ENCODE measurements at places on chromosomes 4 and X. TPM values are rescaled to one million over a fixed set of nuclear protein-coding genes. Genes with fewer than 3 reads are reported as not detected.
A peak's percentile ranks its signal among the peaks of the same experiment; 100 is the strongest.

DNA sequence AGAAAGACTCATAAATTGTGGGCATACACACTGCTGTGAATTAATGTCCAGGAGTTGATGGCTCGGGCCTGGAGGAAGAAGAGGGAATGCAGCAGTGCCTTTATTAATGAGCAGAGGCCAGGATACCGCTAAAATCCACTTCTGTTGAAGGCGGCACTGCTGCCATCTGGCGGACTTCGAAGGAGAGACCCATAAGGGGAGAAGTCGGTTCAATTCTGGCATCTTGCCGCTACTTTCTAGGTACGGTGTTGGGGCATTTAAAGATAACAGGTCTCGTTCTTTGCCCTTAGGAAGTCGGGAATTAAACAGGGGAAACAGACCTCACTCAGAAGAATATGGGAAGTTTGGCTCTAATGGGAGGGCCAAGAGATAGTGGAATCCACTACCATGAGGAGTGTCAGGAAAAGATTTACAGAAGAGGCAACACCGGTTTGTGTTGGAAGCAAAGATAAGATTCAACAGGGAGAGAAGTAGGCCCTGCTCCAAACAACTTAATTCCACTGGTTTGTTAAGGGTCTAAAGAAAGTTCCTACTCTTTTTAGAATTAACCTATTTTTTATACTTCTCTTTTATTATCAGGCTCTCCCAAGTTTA lies 133.6 kb upstream of the GIMD1 start:
- peak; percentile 31 for DNase-seq

DNA sequence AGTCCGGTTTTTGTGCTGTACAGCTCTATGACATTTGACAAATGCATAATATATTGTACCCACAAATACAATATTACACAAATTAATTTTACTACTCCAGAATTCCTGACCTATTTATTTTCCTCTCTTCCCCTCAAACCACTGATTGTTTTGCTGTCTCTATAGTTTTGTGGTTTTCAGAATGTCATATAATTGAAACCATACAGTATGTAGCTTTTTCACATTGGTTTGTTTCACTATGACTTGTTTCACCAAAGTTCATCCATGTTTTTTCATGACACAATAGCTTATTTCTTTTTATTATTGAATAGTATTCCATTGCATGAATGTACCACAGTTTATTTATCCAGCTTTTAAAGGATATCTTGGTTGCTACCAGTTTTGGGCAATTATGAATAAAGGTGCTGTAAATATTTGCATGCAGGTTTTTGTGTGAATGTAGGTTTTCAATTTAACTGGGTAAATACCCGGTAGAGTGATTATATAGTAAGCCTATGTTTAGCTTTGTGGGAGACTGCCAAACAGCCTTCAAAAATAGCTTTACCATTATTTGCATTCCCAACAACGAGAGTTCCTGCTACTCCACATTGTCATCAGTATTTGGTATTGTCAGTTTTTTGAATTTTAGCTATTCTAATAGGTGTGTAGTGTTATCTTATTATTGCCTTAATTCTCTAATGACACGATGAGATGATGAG lies 25.9 kb downstream of the RNF175 start:
- no peak for DNase-seq

- no peak for DNase-seq
These were observed 160.4 kb upstream of the MAMLD1 start for GRCh38 chrX:150202641-150203247.

GRCh38 chr4:81490403-81491160 lies 18.9 kb upstream of the RASGEF1B start:
- no peak for DNase-seq

DNA sequence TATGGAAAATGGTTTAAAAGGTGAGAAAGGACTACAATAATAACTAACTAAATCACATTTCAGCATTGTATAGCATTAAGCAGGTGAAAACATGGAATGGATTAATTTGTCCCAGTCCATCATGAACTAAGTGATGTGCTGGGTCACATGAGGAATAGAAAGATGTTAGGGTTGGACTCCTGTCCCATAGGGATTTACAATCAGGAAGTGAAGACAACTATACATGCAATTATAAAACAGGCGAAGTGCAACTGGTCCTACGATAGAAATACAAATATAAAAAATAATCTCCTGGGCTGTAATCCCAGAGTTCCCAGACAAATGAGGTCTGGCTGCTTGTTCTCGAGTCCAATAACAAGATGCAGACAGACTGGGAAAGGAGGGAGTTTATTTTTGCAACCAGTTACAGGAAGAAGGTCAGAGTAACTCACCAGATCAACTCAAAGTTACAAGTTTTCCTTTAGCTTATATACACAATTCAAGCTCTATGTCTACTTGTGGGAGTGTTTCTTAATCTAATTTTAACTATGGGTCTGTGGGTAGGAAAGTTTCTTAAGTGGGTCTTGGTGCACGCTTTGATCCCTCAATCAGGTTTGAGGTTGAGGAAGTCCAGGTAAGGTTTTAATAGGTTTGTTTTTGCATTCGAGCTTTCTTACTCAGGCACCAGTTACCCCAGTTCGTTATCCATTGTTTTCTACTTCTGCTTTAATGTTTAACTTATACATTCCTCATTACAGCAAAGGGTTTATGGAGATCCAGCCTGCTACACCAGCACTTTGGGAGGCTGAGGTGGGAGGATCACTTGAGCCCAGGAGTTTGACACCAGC lies 50.1 kb downstream of the IGFBP7 start:
- DNase-seq = no peak

DNA sequence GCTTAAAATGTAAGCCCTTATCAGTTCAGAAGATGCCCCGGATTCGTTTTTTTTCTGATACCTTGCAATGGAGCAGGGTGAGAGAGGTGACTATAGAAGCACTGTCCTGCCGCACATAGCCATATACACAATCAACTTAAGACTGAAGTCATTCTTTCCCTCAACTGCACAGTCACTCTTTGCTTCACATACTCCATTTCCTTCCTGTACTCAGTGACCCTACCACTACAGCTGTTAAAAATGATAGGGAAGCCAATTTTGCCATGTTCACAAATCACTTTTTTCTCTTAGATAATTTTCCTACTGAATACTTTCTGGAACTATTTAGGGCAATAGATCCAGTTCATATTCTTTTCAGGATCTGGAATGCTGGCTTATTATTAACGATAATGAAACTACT lies 300.0 kb downstream of the ANK2 start:
- no peak for DNase-seq

GRCh38 chr4:25028851-25029250 lies 1.9 kb downstream of the LGI2 start:
- no peak for DNase-seq

DNA sequence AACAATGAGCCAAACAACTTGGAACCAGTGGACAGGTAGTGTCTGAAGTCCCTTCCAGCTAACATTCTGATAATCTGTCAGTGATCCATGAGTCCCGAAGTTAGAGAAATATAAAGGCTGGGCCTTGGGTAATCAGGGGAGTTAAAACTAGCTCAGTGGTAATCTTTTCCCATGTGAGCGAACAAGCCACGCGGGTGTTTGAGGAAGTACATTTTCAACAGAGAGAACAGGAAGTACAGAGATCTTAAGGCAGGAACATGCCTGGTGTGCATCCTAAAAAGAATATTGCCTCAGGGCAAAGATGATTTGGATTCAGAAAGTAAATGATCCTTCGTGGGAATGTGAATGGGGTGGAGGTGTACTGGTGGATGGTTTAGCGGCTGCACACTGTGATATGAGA lies 42.9 kb downstream of the FNIP2 start:
- no peak for DNase-seq

DNA sequence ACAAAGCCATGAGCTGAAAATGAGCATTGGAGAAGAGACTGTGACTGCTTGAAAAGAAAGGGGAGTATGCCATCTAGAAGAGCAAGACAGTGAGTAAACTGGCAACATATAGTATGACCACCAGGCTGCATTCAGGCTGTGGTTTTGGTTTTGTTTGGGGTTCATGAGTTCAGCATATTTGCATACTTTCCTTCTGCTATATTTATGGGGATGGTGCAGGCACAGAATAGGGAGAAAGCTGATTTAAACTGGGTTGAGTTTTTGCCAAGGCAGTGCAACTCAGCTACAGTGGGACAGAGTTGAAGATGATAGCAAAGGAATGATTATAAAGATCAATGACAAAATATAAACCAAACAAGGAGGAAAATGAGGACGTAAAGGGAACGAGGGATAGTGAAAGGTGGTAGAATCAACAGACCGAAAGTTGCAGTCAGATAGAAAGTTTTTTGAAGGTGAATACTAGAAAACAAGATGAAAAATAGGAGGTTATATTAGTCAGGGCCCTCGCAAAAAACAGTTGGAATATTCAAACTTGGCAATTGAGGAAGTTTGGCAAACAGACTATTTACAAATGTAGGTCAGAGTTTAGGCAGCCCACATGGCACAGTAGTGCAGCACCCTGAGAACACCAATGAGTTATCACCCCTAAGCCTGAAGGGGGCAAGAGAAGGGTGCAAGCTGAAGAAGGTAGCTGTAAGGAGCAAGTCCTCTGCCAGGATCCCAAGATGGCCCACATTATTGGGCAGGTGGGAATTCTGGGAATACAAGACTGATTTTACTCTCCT lies 114.8 kb upstream of the MAP9 start:
- DNase-seq = no peak

- peak; percentile 42 for DNase-seq
These were observed 7.8 kb upstream of the AKAP14 start for GRCh38 chrX:119887721-119888425.

DNA sequence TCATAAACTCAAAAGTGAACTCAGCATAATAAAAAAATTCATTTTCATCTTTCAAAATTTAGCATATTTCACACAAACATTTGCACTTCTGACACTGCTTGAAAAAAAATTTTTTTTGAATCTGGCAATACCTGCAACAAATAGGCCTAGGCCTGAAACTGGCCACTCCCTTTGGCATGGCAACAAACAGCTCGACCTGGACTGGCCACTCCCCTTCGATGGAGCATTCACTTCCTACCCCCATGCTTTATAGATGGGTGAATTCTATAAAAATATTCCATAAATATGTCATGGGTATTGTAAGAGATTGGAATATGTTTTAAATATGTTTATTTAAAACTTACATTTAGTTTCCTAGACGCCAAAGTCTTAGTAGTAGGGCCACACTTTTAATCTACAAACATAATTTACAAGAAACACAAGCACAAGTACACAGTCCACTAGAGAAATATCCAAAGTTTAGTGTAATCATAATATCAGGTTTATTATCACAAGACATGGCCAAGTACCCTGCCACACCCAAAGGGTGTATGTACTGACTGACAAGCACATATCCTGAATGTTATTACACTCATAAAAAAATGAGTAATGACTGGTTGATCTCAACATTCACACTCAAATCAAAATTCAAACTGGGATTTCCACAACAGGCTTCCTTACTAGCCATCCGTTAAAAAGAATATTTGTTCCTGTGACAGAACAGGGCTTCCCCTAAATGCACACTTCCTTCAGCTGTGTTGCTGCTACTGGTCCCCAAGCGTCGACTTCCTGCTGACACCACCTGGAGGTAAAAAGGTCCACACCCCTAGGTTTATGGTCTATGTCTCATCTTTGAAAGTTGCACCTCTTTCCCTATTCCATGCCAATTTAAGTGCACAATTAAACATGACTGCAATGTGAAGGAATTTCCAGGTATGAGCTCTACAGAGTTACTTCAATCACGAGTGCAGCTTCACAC lies 271.5 kb downstream of the NR3C2 start:
- DNase-seq = no peak

- no peak for DNase-seq
These were observed 437.2 kb downstream of the RAPGEF2 start for GRCh38 chr4:159540038-159540437.

DNA sequence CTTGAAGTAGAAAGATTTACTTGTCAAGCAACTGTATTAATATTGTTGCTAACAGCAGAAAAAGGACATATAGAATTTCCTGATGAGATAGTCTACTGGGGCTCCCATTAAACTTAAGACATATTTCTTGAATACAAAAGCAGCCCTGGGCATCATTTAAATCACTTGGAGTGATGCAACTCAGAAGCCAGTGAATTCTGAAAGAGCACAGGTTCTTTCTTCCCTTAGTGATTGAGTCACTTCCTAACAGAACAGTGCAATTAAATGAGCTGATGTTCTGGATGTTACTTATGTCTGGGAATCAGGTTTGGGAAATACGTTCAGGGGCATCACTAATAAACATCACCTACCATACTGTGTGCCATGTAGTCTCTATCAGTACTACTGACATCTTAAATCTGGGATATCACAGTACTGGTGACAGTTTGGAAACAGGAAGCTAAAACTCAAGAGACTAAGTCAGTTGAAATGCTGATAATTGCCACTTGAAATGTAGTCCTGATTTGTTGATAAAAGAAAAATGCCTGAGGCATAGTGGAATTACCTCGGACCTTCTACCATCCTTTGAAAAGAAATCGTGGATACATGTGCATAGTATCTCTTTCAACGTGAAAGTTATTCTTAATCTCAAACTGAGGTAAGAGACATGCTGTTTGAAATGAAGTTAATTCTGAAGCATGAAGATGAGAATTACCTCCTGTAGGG lies 249.2 kb upstream of the GPRIN3 start:
- DNase-seq = no peak

GRCh38 chrX:12672367-12673106 lies 118.7 kb upstream of the PRPS2 start:
- no peak for DNase-seq

DNA sequence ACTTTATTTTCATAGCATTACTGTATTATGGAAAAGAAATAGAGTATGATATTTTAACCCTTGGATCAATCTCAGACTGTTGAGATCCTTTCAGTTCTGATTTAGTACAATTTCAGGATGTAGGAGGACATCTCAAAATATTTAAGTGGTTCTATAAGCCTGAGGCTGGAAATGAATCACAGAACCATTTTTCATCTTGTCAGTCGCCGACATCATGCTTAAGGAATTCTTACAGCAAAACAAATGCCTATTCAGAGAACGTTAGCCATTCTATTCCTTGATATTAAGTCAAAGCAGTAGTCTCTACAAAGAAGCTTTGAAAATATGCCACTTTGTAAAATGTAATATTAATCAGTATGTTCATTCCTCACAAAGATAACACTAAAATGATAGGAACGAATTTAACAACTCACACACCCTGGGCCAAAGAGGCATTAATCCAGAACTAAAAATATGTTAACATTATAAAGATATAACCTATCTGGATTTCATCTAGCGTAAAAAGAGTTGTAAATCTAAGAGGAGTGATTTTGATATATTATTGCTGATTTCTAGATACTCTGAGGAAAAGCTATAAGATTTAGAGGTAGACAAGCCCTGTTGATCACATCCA lies 152.0 kb downstream of the GASK1B start:
- no peak for DNase-seq

The WAS gene
- 165 TPM for total RNA-seq

The CT55 gene
- total RNA-seq = not detected

The AFF2 gene
- 1.8 TPM for total RNA-seq

The RPL9 gene
- total RNA-seq = 868 TPM

The GAGE12H gene
- not detected for total RNA-seq

The RHOXF2B gene
- total RNA-seq = not detected

The FRMPD4 gene
- not detected for total RNA-seq

The TRIM75 gene
- total RNA-seq = not detected

The EXOC1L gene
- total RNA-seq = not detected

The ARMCX1 gene
- total RNA-seq = 0.12 TPM

The SYTL4 gene
- not detected for total RNA-seq

The MTMR8 gene
- 4.9 TPM for total RNA-seq

The PCDH18 gene
- total RNA-seq = 0.06 TPM

The NAP1L3 gene
- 1.1 TPM for total RNA-seq

The CFP gene
- 45.1 TPM for total RNA-seq

The LEF1 gene
- 498 TPM for total RNA-seq

The MAP9 gene
- total RNA-seq = 4.2 TPM
